Hindlimb muscle (tissue), 1 donor: ENCODE measurements at places on chromosomes 13 and 19. TPM values are rescaled to one million over a fixed set of nuclear protein-coding genes. Genes with fewer than 3 reads are reported as not detected.

GRCh38 chr13:81907787-81908372 is 1567.0 kb upstream of the SPRY2 start:
- no peak for DNase-seq

- DNase-seq, result peak; percentile 66
These were observed at the start of gene NFIX for GRCh38 chr19:12994701-12995595. TSS of gene NFIX (plus strand) at chr19:12995475. CDS start at chr19:12995838, 363 bp downstream.

- no peak for DNase-seq
These were observed 284.7 kb downstream of the TSHZ3 start for GRCh38 chr19:31064491-31064890.

RAB3A gene
- 5.1 TPM for polyA plus RNA-seq

RFPL4A gene
- 0.26 TPM for polyA plus RNA-seq

SGCG gene
- 70.1 TPM for polyA plus RNA-seq

ZNF763 gene
- polyA plus RNA-seq, result 2.4 TPM
